ENCODE measurements at places on chromosomes 5 and 9.
A peak's percentile ranks its signal among the peaks of the same experiment; 100 is the strongest.

- DNase-seq, result no peak
Observed at GRCh38 chr5:115995351-115995750, 33.1 kb downstream of the LVRN start.

DNA sequence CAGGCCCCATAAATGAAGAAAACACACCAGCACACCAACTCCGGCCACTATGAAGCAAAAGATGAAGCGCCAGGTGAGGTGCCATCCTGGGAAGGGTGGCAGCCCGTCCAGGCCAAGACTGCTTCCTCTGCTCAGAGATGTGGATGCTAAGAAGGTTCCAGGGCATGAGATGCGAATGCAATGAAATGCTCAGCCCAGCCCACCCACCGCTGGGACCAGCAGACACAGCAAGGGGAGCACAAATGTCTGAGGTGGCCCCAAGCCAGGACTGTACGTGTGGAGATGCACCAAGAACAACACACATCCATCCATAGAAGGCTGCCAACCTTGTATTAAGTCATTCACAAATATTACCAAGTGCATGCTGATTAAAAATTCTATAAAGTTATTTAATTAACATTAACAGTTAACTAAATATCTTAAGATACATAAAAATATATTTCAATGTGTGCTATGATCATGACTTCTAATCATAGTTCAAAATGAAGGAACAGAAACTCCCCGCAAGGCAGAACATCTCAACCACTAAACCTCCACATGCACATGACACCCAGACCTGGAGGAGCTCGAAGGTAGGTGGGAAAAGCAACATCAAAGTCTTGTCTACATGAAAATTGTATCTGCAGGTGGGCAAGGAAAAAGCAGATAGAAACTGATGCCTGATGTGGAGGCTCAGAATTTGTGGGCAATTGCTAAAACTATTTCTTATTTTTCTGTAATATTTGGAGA is 43.7 kb downstream of the BICD2 start:
- DNase-seq, result no peak

DNA sequence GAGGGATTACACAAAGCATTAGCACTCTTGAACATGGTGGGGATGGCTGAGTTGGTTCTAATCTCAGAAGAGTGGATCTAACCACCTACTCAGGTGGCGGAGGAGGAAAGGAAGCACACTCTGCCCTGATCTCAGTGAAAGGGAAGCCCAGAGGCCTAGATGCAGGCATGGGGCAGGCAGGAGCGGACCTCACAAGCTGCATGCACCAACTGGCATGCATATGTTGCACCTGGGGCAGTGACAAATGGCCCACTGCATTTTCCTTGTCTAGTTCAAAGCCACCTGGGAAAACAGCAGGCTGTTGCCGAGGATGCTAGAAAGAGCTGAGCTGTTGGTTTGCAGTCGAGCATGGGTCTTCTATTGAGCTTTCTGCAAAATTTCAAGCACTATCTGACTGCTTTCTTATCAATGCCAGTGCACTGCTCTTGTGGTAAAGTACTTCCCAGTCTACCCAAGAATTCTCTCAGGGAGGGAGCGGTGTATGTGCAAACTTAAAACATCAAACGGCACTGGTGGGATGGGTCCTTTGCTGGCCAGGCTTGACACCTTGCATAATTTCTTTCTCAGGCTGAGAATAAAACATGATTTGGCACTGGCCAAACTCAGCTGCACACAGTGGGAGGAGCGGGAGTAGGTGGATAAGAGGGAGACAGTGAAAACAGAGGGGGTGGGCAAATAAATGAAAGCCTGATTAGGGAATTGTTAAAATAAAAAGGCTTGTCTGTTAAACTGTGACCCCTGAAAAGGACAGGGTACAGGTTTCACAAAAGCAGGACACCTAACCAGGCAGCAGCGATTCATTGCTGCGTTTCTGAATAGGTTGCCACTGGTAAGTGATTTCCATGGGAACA is 108.9 kb downstream of the MARCHF3 start:
- DNase-seq, result no peak

- DNase-seq, result no peak
Observed at GRCh38 chr5:74516211-74516636, 124.3 kb downstream of the ENC1 start.

DNA sequence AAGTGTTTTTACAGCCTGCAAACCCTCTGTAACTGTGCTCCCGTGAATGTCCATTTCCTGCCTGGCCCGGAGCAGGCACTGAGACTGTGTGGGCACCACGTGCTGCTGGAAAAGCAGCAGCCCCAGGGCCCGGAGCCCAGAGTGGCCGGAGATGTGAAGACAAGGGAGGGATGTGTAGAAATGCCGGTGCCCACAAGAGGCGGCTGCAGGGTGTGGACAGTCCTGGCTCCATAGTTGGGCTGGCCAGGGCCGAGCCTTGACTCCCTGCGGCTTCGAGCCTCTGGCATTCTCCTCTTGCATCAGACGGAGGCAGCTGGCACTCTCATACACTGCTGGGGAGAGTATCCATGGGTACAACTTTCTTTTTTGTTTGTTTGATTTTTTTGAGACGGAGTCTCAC is 13.2 kb upstream of the GFPT2 start:
- DNase-seq, result no peak

DNA sequence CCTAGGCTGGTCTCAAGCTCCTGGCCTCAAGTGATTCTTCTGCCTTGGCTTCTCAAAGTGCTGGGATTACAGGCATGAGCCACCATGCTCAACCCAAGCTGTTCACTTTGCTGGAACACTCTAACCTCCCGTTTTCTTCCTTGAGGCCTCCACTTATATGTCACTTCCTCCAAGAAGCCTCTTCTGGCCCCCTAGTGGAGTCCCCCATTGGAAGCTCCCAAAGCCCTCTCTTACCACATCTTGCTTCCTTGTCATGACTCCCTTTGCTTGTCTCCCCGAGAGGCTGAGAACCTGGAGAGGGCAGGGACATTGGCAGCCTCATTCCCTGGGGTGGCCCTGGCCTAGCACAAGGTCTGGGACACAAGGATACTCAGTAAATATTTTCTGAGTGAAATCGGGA is 80.8 kb downstream of the PDE6A start:
- DNase-seq, result no peak

- no peak for DNase-seq
Observed at GRCh38 chr5:170075696-170076095, 30.0 kb upstream of the FOXI1 start.

- DNase-seq, result peak; percentile 6
Observed at GRCh38 chr9:19409401-19410194, 789 bp downstream of the ACER2 start.

GRCh38 chr5:119238265-119239118 is 117.3 kb upstream of the TNFAIP8 start:
- no peak for DNase-seq

DNA sequence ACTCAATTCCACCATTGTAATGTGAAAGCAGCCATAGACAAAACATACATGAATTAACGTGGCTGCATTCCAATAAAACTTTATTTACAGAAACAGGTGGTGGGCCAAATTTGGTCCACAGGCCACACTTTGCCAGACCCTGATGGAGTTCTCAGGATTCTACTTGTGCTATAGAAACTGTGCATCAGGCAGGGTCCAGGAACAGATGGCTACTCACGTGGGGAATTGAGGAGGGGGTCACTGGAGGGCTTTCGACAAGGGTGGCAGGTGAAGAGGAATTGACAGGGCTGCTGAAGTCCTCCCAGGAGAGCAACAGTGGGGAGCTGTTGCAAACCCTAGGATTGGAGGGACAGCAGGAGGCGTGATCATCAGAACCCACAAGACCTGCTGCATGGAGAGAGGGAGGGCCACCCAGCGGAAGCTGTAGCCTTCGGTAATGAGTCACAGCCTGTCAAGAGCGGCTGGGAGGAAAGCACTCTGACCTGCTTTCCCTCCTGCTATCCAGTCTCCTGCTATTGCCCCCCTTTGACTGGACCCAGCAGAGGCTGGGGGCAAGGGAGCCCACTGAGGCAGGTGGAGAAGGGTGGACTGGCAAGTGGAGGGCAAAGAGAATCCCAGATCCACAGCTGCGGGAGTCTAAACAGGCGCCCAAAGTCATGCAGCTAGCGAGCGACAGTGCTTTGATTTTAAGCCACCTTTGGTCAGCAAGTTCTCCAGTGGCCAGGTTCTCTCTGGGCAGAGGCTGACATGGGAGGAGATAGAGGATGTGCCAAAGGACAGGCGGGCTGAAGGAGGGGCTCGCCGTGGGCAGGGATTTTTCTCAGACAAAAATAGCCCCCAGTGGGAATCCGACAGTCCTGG is 138.3 kb upstream of the SMIM23 start:
- DNase-seq, result peak; percentile 33

GRCh38 chr5:131496400-131496713 is 138.7 kb downstream of the RAPGEF6 start:
- DNase-seq, result no peak

DNA sequence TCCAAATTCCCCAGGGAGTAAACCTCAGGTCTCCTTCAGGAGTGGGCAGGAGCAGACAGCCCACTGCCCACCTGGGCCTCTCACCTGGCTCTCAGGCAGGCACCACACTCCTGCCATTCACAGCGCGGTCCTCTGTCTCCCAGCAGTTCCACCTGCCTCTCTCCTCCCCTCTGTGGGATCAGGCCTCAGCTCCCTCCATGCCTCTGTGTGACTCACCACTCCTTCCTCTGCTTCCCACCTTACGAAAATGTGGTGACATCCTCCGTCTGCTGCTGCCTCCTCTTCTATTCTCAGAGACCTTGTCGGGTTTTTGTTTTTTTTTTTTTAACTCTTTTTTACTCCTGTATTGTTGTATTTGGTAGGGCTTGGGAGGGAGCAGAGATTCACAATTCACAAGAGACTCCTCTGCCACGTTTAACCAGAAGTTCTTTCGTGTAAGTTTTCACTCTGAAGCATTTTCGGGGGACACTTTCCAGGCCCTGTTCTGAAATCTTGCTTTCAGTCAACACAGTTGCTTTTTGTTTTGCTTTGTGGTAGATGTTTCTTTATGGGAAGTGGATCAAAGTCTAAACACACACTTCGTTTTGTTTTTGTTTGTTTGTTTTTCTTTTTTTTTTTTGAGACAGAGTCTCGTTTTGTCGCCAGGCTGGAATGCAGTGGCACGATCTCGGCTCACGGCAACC is 21.1 kb upstream of the CDKN2AIPNL start:
- no peak for DNase-seq

DNA sequence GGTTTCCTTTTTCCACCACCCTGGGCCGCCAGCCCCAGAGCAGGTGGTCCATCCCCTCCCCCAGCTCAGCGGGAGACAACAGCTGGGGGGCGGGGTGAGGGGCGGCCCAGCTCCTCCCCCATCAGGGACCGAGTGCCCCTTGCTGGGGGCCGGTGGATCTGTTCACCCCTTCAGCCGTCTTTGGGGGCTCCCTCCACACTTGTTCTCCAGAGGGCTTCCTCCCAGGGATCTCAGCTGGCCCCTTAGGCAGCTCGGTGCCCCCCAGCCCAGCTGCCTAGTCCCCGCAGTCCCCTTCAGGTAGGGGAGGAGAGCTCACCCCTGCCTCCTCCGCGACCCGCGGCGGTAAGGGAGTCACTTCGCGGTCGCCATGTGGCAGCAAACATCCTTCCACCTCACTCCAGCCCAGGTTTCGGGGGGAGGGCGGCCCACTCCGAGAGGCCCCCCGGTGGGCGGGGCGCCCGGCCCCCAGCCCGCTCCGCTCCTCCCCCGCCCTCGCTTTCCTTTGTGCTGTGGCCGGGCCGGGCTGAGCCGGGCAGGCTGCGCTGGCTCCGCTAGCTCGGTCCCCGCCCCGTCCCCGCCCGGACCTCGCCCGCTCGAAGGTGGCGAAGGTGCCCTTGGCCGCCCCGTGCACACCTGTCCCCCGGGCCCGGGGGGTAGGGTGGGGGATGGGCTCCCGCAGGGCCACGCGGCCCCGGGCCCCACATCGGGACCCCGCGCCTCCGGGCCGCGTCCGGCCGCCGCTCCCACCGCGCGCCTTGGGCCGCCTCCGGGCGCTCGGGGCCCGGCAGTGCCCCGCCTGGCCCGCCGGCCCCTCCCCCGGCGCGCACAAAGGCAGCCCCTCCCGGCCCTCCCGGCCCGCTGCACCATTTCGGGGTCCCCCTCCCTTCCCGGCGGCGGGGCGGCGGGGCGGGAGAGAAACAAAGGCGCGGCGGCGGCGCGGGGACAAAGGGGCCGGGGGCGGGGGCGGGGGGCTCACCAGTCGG is 683 bp downstream of the DBN1 start:
- DNase-seq, result peak; percentile 40
